ENCODE measurements at places on chromosomes 16 and 17. TPM values are rescaled to one million over a fixed set of nuclear protein-coding genes. Genes with fewer than 3 reads are reported as not detected.

KRTAP9-2 gene
- total RNA-seq = not detected

SMARCE1 gene
- 64.7 TPM for total RNA-seq

USP31 gene
- total RNA-seq = 6.7 TPM

SDR42E2 gene
- not detected for total RNA-seq

SLC25A10 gene
- 117 TPM for total RNA-seq

TRPV2 gene
- total RNA-seq = 0.69 TPM

ZPBP2 gene
- total RNA-seq = not detected

GRCh38 chr16:69479775-69480174, 55.4 kb downstream of the CYB5B start:
- H3K4me3 ChIP-seq = no peak overlapping the region
- peaks cover 16% of the 10 kb centered on the region for H3K4me1 ChIP-seq
- no peak overlapping the region for H3K27ac ChIP-seq
- H3K36me3 ChIP-seq = no peaks in the 10 kb centered on the region

- no peaks in the 10 kb centered on the region for H3K27me3 ChIP-seq
- no peaks in the 10 kb centered on the region for H3K4me1 ChIP-seq
- H3K27ac ChIP-seq = no peak overlapping the region
- peaks cover 5% of the 10 kb centered on the region for H3K36me3 ChIP-seq
- H3K4me3 ChIP-seq = no peak overlapping the region
- no peak for DNase-seq
Observed at GRCh38 chr16:74617206-74617788, 10.4 kb upstream of the GLG1 start.

- DNase-seq = no peak
- no peaks in the 10 kb centered on the region for H3K27me3 ChIP-seq
- no peaks in the 10 kb centered on the region for H3K4me1 ChIP-seq
- no peak overlapping the region for H3K4me3 ChIP-seq
- no peak overlapping the region for H3K27ac ChIP-seq
Observed at GRCh38 chr16:84271866-84272265, 22.8 kb upstream of the WFDC1 start.

DNA sequence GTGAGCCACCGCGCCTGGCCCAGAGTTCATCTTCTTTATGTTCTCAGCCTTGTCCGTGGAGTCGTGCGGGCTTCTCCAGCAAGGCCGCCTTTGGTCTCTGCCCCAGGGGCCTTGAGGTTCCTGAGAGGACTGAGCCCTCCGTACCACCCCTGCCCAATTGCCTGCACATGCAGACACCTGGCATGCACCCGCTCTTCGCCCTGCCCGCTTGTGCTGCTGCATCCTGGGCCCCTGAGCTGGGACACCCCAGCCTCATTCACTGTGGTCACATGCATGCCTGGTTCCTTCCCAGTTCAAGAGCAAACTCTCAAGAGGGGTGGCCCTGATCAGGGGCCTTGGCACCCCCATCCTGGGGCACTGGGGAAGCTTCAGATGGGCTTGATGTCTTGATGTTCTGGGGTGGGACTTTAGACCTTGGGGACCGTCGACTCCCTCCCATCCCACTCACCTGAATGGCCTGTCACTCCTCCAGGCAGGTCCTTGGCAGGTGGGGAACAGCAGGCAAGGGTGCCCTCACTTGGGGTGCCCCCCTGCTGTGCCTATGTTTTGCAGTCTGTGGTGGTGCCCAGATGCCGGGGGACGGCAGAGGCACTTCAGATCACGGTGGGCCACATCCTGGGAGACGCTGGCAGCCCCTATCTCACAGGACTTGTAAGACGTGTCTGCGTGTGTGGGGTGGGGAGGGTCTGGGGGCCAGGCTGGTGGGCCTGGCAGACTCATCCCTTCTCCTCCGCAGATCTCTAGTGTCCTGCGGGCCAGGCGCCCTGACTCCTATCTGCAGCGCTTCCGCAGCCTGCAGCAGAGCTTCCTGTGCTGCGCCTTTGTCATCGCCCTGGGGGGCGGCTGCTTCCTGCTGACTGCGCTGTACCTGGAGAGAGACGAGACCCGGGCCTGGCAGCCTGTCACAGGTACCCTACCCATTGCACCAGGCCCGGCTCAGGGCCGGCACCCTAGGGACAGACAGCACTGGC, 12.7 kb upstream of the SPNS2 start:
- peaks cover 18% of the 10 kb centered on the region for H3K4me1 ChIP-seq
- no peak for DNase-seq
- no peaks in the 10 kb centered on the region for H3K36me3 ChIP-seq
- no peaks in the 10 kb centered on the region for H3K27me3 ChIP-seq

GRCh38 chr16:86660623-86661022, 82.3 kb downstream of the FOXL1 start:
- no peaks in the 10 kb centered on the region for H3K27me3 ChIP-seq
- H3K36me3 ChIP-seq = no peaks in the 10 kb centered on the region
- no peak overlapping the region for H3K27ac ChIP-seq
- no peak for DNase-seq
- H3K4me3 ChIP-seq = no peak overlapping the region

- DNase-seq = peak; percentile 6
- peaks cover 23% of the 10 kb centered on the region for H3K4me1 ChIP-seq
- peak overlapping the region; percentile 96 for H3K4me3 ChIP-seq
- peaks cover 14% of the 10 kb centered on the region for H3K36me3 ChIP-seq
- H3K27me3 ChIP-seq = no peaks in the 10 kb centered on the region
- H3K27ac ChIP-seq = no peak overlapping the region
Observed at GRCh38 chr16:1613211-1613622, 1.1 kb downstream of the CRAMP1 start.

- no peaks in the 10 kb centered on the region for H3K36me3 ChIP-seq
- H3K27ac ChIP-seq = no peak overlapping the region
- H3K27me3 ChIP-seq = peaks cover 21% of the 10 kb centered on the region
- H3K4me1 ChIP-seq = peaks cover 19% of the 10 kb centered on the region
Observed at GRCh38 chr17:74042744-74043486, 160.6 kb upstream of the RPL38 start.

DNA sequence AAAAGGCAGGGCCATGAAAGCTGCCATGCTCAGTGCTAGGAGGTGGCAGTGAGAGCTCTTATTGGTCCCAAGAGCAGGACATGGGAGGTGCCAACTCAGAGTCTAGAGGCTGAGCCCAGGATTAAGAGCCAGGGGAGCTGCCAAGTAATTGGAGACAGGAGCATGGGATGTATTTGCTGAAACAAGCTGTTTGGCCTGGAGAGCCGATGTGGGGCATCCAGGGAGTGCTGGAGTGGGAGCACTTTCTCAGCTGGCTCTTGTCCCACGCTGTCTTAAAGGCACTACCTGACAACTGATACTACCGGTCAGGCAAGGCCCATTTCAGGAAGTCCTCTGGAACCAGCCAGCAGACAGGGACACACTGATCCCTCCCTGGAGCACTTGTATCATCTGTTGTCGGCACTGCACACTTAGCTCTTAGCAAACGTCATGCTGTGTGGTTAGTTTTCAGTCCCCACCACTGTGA, 19.3 kb downstream of the ANKFN1 start:
- H3K27me3 ChIP-seq = no peaks in the 10 kb centered on the region
- no peaks in the 10 kb centered on the region for H3K4me1 ChIP-seq
- H3K4me3 ChIP-seq = no peak overlapping the region
- H3K27ac ChIP-seq = no peak overlapping the region
- DNase-seq = no peak

- no peaks in the 10 kb centered on the region for H3K27me3 ChIP-seq
- H3K36me3 ChIP-seq = no peaks in the 10 kb centered on the region
- no peak overlapping the region for H3K27ac ChIP-seq
Observed at GRCh38 chr17:5121186-5121841, 5.5 kb downstream of the USP6 start.

GRCh38 chr17:5330981-5331380, 48.9 kb downstream of the RABEP1 start:
- no peak overlapping the region for H3K4me3 ChIP-seq
- H3K4me1 ChIP-seq = peaks cover 10% of the 10 kb centered on the region
- H3K27ac ChIP-seq = no peak overlapping the region

DNA sequence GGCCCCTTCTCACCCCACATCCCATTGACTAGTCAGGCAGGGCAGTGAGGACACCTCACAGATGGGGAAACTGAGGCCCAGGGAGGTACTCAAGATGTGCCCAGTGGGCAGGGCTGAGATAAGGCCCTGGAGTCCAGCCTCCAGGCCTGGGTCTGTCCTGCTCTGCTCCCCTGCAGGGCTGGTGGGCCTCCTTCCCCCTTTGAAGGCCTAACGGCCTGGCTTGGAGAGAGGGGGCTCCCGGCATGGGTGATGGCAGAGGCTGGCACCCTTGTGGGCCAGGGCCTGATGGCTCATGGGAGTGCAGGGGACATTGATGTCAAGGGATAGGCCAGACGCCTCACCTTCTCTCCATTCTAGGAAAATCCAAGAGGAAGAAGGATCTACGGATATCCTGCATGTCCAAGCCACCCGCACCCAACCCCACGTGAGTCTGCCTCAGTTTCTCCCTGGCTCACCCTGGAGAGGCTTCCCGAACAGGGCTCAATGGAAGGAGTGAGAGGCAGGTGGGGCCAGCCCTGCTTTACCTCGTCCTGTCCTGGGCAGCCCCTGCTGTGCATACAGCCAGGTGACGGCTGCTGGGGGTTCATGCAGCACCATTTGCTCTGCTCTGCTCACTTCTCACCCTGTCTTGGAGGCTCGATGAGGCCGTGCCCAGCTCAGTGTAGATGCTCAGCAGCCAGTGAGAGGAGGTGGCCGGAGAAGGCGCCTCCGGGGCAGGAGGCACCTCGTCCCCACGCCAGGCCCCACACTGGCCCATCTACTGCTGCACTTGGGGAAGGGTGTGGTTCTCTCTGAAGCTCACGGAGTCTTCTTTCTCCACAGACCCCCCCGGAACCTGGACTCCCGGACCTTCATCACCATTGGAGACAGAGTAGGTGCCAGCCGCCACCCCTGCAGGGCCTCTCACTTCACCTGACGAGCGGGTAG, 13.8 kb downstream of the MAP2K3 start:
- no peak overlapping the region for H3K4me3 ChIP-seq
- no peak for DNase-seq
- H3K27ac ChIP-seq = no peak overlapping the region
- no peaks in the 10 kb centered on the region for H3K4me1 ChIP-seq
- peaks cover 37% of the 10 kb centered on the region for H3K36me3 ChIP-seq
- H3K27me3 ChIP-seq = no peaks in the 10 kb centered on the region

- no peaks in the 10 kb centered on the region for H3K27me3 ChIP-seq
- no peak overlapping the region for H3K4me3 ChIP-seq
- peaks cover 34% of the 10 kb centered on the region for H3K4me1 ChIP-seq
- peak; percentile 39 for DNase-seq
- no peaks in the 10 kb centered on the region for H3K36me3 ChIP-seq
Observed at GRCh38 chr16:67406111-67406971, 9.9 kb downstream of the ZDHHC1 start.

GRCh38 chr17:16937431-16937830, 34.5 kb downstream of the TNFRSF13B start:
- DNase-seq = no peak
- H3K27ac ChIP-seq = no peak overlapping the region
- H3K4me1 ChIP-seq = peaks cover 17% of the 10 kb centered on the region

- DNase-seq = peak; percentile 63
- H3K27me3 ChIP-seq = no peaks in the 10 kb centered on the region
- H3K27ac ChIP-seq = no peak overlapping the region
Observed at GRCh38 chr16:81940781-81941560, 70.3 kb downstream of the SDR42E1 start.

DNA sequence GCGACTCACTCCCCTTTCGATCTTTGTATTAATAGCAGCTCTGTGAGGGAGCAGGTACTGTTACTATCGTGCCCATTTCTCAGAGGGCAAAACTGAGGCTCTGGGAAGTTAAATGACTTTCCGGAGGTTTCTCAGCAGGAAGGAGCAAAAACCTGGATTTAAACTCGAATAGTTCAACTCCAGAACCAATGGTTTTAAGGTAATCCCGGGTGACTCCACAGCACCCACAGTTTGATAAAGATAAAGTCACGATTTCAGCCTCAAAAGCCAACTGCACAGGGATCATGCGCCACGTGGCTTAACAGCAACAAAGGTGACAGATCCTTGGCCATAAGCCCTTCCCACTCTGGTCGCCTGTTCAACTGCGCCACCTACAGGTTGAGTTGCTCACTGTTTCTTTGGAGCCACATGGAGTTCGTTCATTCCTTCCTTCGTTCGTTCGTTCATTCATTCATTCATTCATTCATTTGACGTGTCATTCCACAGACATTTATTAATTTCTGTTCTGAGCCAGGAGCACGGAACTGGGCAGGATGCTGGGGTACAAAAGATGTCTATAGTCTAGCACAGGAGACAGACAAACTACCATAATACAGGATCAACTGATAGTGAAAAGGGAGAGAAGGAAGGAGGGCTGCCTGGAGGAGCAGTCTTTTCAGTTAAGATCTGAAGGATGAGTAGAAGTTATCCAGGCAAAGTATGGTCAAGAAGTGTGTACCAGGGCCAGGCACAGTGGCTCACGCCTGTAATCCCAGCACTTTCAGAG, 134.8 kb downstream of the HS3ST2 start:
- H3K36me3 ChIP-seq = no peaks in the 10 kb centered on the region
- 0 out of 2 replicates have a peak, but pooled peaks cover 7% of the 10 kb centered on the region for H3K27me3 ChIP-seq
- no peak overlapping the region for H3K4me3 ChIP-seq
- no peaks in the 10 kb centered on the region for H3K4me1 ChIP-seq

GRCh38 chr17:7889166-7889955, 772 bp downstream of the CHD3 start:
- peaks cover 21% of the 10 kb centered on the region for H3K4me1 ChIP-seq
- peaks cover 10% of the 10 kb centered on the region for H3K36me3 ChIP-seq
- H3K4me3 ChIP-seq = peak overlapping the region; percentile 94

GRCh38 chr17:61422869-61423268, 23.2 kb downstream of the TBX2 start:
- no peak for DNase-seq
- H3K4me3 ChIP-seq = no peak overlapping the region
- H3K27me3 ChIP-seq = no peaks in the 10 kb centered on the region
- no peaks in the 10 kb centered on the region for H3K36me3 ChIP-seq
- H3K27ac ChIP-seq = no peak overlapping the region

- no peak overlapping the region for H3K27ac ChIP-seq
- peak; percentile 73 for DNase-seq
- no peak overlapping the region for H3K4me3 ChIP-seq
Observed at GRCh38 chr17:51372345-51373004, 112.1 kb downstream of the UTP18 start.

GRCh38 chr17:82222816-82223215, 6.0 kb upstream of the SLC16A3 start:
- peaks cover 8% of the 10 kb centered on the region for H3K4me1 ChIP-seq
- H3K27ac ChIP-seq = no peak overlapping the region
- no peak overlapping the region for H3K4me3 ChIP-seq
- no peaks in the 10 kb centered on the region for H3K36me3 ChIP-seq

- H3K27ac ChIP-seq = no peak overlapping the region
- H3K36me3 ChIP-seq = peaks cover 22% of the 10 kb centered on the region
- H3K4me3 ChIP-seq = no peak overlapping the region
- peaks cover 7% of the 10 kb centered on the region for H3K4me1 ChIP-seq
- peak; percentile 38 for DNase-seq
- no peaks in the 10 kb centered on the region for H3K27me3 ChIP-seq
Observed at GRCh38 chr16:71933913-71934695, 38.8 kb downstream of the IST1 start.

GRCh38 chr17:29240968-29241963, 5.4 kb upstream of the CRYBA1 start:
- peak; percentile 87 for DNase-seq
- H3K27me3 ChIP-seq = no peaks in the 10 kb centered on the region
- H3K4me3 ChIP-seq = no peak overlapping the region
- H3K4me1 ChIP-seq = peaks cover 16% of the 10 kb centered on the region
- H3K36me3 ChIP-seq = no peaks in the 10 kb centered on the region
- peak overlapping the region; percentile 60 for H3K27ac ChIP-seq

Data from PC-3 (cell line).